Cortex of kidney (tissue), 1 donor: ENCODE measurements at places on chromosomes 7 and 10.

- no peak for DNase-seq
These were observed 85.9 kb downstream of the ADAM12 start for GRCh38 chr10:126302476-126302756.

DNA sequence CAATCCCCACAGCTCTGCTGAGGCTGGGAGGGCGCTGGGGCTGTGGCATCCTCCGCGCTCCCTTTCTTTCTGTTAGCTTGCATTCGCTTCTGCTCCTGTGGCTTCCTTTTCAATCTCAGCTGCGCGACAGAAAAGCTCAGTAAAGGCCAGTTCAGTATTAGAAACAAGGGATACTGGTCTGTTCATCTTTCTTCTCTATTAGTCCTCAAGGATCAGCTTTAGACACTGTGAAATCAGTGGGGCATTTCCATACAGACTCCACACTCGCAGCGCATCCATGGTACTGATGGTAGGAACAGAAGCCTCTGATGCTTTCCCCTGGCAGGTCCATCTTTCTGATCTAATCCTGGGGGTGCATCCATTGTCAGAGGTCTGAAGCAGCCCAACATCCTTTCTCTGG lies 163.7 kb downstream of the LYZL1 start:
- no peak for DNase-seq

- DNase-seq, result no peak
These were observed 70.0 kb downstream of the AFAP1L2 start for GRCh38 chr10:114334301-114334700.

- DNase-seq, result no peak
These were observed 103.8 kb upstream of the LANCL2 start for GRCh38 chr7:55261386-55261770.

DNA sequence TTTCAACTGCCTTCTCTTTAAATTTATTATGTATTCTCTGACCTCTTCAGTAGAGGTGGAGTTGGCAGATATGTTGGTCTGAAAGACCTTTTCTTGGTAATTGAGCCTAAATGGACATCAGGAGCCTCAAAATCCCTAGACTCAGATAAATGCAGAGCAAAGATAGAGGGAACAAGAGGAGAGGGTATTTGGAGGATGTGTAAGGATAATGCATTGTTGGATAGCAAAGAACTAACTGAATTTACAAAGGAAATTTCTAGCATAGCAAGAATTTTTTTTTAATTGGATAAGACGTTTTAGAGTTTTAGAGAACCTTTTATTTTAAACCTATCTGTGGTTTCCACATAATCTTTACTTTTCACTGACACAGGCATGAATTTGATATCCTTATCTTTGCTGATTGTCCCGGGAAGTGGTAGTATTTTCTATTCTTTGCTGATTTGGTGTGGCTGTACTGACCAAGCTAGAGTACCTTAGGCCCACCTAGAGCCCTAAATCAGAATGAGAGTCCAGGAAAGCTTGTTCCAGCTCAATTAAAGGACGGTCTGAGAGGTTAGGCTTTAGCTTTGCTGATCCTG lies 91.3 kb downstream of the NRF1 start:
- no peak for DNase-seq
